KG1 (cell line): ENCODE measurements at places on chromosomes 16 and 17.

- no peak for DNase-seq
Measured at GRCh38 chr16:89067677-89068443, 25.8 kb upstream of the ACSF3 start.

DNA sequence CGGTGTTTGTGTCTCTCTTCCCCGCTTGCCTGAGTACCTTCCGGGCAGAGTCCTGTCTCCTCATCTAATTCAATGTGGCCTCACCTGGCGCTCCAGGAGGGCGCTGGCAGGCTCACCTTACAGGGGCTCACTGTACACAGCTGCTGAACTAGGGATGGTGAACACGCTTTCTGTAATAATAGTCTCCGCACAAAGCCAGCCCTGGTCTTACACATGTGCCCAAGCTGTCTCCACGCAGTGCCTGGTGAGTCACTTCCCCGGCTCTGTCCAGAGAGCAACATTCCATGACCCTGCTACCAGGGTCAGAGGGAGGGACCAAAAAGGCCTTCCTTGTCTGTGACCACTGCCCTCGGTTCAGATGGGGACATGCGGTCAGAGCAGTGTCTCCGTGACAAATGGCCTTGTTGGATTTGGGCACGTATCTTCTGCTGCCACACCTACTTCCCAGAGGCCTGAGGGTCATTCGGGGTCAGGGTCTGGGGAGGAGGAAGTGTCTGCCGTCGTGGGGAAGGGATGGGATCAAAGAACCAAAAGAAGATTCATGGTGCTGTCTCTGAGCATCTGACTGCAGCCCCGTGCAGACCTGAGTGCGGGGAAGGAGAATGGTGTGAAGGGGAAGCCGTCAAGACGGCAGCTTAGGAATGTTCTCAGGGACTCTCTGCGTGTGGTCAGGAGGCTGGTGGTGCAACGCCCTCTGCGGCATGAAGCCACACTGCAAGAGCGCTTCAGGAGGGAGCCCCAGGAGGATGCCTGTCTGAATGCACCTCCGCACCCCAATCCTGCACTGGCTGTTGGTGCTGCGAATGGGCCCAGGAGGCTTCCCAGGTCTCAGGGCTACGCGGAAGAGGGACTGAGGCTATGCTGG is 68.8 kb downstream of the IL21R start:
- no peak for DNase-seq

GRCh38 chr17:34566201-34566600 is 13.2 kb upstream of the TMEM132E start:
- DNase-seq: no peak

- DNase-seq: no peak
Measured at GRCh38 chr16:56603589-56603988, 4.8 kb upstream of the MT2A start.

DNA sequence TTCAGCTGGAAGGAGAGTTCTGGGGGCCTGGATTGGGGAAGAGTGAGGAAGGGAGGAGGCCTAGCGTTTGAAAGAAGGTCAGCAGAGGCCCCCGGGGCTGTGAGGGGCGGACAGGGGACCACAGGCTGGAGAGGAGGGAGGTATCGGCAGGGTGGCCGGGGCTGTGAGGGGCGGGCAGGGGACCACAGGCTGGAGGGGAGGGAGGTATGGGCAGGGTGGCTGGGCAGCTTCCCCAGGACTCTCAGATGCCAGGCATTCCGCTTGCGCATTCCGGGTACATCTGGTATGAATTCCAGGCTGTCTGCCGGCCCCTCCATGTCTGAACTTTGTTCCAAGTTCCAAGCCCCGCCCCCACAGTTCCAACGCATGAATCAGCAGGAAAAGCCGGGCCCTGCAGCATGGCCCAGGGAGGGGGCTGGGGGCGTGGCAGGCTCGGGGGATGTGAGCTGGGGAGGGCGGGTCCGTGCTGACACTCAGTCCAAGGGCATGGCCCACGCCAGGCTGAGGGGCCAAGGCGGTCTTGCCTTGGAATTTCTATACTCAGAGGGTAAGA is 4.3 kb upstream of the TLCD2 start:
- DNase-seq: no peak

DNA sequence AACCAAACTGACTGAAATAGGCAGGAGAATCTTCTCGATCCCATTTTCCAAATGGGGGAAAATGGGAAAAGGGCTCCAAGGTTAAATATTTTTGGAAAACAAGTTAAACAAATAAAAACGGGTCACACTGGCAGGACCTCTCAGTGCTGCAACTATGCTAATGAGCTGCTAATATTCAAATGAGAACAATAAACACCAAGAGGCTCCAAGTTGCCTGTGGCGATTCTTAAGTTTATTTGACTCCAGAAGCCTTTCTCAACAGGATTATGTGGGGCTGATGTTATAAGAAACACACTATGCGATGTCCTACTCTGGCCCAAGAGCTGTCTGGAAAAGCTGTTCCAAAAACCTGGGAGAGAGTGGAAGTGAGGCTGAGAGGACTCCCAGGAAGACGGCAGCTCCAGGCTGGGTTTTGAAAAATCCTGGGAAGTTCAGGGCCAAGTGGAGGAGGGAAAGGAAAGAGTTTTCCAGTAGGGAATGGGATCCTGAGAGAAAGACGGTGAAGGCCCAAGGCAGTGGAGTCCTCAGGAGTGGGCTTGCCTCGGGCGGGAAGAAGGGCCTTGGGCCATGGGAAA is 21.4 kb downstream of the WNT3 start:
- DNase-seq: no peak

GRCh38 chr17:36657763-36658490 is 56.5 kb downstream of the MRM1 start:
- no peak for DNase-seq

GRCh38 chr17:41527063-41528023 is 765 bp downstream of the KRT19 start:
- no peak for DNase-seq

DNA sequence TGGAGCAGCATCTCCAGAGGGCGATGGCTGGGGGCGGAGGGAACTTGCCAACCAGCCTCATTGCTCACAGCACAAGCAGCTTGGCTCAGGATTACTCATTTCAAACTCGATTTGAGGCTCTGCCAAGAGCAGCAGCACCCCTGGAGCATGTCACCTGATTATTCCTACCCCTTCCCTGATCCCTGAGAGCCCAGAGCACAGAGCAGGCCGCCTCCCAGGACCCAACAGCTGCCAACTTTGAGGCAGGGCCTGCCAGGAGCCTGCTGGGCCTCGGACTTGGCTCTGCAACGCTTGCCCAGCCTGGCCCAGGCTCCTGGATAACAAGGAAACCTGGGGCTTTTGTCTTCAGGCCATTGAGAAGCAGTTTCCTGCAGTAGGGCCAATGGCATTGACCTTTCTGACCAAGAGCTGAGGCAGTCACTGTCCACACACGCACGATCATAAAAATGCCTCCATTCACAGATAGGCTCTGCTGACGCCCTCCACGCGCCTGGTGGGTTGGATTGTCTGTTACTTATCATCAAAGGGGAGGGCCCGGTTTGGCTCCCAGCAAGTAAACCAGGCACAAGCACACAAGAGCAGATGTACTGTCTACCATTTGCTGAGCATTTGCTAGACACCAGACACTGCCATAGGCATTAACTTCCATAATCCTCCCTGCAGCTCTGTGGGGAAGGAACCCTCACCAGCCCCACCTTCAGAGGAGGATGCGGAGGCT is 406.6 kb upstream of the EEF2KMT start:
- no peak for DNase-seq

- DNase-seq: no peak
Measured at GRCh38 chr17:59151006-59151405, 4.0 kb downstream of the SKA2 start.

- no peak for DNase-seq
Measured at GRCh38 chr17:58764373-58764772, 8.7 kb downstream of the PPM1E start.
